Effector memory CD4-positive, alpha-beta T cell (primary cell): ENCODE measurements at places on chromosomes 5 and 9.

- no peak for DNase-seq
Observed at GRCh38 chr5:169001394-169001793, 299.5 kb downstream of the SLIT3 start.

- no peak for DNase-seq
Observed at GRCh38 chr5:154418344-154418820, 27.4 kb upstream of the SAP30L start.

GRCh38 chr5:172866802-172867748, 33.0 kb downstream of the ERGIC1 start:
- no peak for DNase-seq

DNA sequence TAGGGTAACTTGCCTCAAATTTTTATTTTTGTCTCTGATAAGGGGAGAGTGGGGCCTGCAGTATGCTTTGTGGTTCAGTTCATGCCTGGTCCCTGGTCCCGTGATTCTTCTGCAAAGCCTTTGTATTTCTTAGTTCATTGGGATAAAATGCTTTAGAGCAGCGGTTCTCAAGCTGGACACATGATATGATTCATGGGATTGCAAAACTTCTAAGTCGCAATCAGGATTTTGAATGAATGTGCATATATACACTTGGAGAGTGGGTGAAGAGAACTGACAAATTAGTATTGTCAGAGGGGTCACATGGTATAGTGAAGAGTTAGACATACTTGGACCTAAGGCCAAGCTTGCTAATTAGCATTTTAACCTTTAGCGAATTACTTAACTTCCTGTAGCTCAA, 265.4 kb upstream of the KLF9 start:
- no peak for DNase-seq

DNA sequence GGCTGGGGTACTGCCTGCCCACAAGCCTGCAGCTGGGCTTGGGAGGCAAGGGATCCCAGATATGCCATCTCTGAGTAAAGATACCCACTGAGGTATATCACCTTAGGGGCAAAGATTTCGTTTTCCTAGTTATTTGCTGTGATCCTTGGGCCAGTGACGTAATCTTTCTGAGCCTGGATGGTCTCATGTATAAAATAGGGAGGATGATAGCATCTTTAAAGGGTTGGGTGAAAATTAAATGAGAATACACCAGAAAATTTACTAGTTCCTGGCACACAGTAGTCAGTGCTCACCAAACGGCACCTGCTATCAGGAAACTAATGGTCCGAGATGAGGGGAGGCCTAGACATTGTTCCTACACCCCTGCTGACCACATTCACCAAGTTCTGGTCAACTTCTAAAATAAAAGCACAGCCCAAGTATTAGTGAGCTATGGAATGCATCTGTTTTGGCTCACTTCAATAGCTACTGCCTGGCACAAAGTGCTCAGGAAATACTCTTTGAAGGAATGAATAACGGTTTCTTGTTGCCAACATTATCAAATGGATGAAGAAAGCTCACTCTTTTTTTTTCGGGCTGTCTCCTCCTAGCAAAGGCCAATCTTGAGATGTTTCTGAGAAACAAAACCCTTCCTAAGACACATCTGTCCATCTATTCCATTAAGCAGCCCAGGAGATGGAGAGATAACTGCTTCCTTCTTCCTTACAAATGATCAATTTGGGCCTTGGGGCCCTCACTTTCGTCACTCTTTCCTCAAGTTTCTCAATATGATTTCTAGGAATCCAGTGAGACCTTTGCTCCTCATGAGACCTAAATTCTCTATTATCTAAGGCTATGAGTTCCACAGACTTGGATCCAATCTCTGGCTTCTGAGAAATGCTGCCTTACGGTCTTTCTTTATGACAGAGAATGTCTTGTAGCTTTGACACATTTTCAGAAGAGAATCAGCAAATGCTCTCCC, 98.2 kb downstream of the DPYSL3 start:
- DNase-seq: no peak

GRCh38 chr9:624935-625500, 216.5 kb upstream of the DMRT1 start:
- no peak for DNase-seq

- no peak for DNase-seq
Observed at GRCh38 chr9:127104581-127105311, 17.7 kb downstream of the ANGPTL2 start.

- no peak for DNase-seq
Observed at GRCh38 chr5:10752451-10752850, 8.6 kb downstream of the DAP start.

DNA sequence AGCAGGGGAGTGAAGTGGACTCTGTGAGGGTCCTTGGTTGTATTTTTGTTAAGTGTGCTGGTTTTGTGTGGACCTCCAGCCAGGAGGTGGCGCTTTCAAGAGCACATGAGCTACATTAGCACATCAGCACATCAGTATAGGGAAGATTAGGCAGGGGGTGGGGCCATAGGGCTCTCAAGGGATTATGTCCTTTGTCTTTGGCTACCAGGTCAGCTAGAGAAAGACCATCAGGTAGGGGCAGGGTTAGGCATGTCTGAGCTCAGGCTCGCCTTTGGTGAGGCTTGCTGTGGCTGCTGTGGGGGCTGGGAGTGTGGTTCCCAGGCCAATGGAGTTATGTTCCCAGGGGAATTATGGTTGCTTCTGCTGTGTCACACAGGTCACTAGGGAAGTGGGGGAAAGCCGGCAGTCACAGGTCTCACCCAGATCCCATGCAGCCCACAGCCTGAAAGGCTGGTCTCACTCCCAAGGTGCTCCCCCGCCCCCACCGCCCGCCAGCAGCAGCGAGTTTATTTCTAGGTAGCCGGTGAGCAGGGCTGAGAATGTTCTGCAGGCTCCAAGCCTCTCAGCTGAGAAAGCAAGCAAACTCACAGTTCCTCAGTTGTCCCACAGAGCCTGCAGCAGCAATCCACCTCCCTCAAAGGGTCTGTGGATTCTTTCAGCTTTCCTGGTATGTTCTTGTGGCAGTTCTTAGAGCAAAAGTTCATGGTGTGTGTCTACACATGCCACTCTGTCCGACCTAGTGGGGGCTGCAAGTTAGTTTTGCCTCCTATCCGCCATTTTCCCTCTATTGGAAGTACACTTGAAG, 13.7 kb downstream of the OR1J1 start:
- DNase-seq: no peak

DNA sequence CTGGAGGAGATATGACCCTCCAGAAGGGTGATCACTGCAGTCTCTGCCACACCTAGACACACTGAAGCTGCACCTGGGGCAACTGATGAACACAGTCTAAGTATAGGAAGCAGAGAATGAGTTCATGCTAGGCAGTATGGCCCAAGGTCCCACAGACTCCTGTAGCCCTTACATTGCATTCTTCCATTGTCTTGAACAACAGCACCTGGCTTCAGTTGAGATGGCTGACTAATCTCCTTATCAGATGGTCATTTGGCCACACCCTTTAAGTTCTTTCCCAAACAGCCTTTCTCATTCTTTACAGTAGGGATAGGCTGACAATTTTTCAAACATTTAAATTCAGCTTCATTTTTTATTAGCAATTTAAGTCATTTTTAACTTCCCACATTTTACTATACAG, 23.1 kb downstream of the CENPK start:
- no peak for DNase-seq
